ENCODE measurements at places on chromosomes 1 and 21.
A peak's percentile ranks its signal among the peaks of the same experiment; 100 is the strongest.

GRCh38 chr1:111570781-111571181 is 48.8 kb upstream of the RAP1A start:
- peak; percentile 10 for DNase-seq

DNA sequence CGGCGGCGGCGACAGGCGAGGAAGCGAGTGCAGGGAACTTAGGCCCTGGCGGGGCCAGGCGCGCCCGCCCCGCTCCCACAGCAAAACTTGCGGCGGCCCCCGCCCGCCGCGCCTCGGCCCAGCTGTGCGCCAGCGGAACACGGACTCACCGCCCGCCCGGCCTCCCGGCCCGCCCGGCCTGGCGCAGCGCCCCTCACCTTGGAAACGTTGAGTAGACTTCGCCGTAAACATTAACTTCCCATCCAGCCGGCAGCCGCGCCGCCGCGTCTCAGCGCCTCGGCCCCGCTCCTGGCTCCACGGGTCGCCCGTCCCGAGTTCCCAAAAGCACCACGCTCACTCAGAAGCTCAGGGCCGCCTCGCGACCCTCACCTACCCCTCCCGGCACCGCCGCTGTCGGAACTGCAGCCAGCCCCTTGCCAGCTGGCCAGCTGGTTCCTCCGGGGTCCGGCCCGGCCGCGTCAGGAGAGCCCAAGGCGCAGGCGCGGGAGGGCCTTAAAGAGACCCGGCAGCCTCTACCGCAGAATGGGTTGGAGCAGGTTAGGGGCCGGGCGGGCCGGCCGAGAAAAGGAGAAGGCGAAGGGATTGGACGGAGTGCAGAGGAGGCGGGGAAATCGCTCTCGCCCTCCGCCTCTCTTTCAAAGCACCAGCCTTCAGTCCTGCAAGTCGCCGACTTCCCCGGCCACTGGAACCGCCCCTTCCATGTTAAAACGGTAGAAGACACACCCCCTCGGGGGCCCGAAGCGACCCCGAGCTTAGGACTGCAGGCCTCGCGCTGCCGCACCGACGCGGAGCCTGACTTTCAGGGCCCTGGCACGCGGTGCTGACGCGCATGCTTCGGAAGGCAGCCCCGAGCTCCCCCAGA is at the start of gene EVI5:
EVI5 (minus strand) TSS at position 470 of the 862 bp plus-strand sequence. CDS start 48,562 bp downstream, outside the sequence.
- peak; percentile 36 for DNase-seq

- no peak for DNase-seq
Measured at GRCh38 chr1:109089242-109090015, 1.1 kb upstream of the TMEM167B start.

GRCh38 chr21:38625000-38625399 is 126.7 kb upstream of the ERG start:
- DNase-seq = no peak

DNA sequence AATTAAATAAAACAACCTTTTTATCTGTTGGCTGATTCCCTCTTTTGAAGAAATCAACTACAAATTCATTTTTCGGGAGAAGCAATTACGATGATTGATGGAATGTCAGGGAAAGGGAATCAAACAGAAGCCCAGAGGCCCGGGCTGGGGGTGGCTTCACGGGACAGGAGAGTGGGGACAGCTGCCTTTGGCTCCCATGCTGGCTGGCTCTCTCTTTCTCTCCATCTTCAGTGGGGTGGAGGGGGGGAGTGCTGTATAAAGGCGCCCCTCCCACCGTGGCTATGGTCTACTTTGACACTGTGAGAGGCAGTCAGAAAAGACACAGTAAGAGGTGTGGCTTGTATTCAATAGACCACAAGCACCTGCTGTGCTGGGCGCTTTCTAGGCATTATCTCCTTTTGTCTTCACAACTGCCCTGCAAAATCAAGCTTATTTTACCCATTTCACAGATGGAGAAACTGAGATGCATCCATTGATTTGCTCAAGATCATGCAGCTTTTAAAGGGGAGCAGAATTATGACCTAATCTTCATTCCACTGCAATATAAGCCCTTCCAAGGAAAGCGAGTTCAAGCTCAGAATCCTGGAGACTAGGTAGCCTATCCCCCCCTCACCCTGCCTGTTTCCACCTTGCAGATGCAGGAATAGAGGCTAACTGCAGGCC is 92.9 kb downstream of the GRIK3 start:
- no peak for DNase-seq

GRCh38 chr1:31371121-31371959 is 1.5 kb downstream of the FABP3 start:
- no peak for DNase-seq

GRCh38 chr1:217564833-217565232 is 66.1 kb downstream of the GPATCH2 start:
- no peak for DNase-seq

- no peak for DNase-seq
Measured at GRCh38 chr1:38222891-38223290, 176.3 kb upstream of the POU3F1 start.

DNA sequence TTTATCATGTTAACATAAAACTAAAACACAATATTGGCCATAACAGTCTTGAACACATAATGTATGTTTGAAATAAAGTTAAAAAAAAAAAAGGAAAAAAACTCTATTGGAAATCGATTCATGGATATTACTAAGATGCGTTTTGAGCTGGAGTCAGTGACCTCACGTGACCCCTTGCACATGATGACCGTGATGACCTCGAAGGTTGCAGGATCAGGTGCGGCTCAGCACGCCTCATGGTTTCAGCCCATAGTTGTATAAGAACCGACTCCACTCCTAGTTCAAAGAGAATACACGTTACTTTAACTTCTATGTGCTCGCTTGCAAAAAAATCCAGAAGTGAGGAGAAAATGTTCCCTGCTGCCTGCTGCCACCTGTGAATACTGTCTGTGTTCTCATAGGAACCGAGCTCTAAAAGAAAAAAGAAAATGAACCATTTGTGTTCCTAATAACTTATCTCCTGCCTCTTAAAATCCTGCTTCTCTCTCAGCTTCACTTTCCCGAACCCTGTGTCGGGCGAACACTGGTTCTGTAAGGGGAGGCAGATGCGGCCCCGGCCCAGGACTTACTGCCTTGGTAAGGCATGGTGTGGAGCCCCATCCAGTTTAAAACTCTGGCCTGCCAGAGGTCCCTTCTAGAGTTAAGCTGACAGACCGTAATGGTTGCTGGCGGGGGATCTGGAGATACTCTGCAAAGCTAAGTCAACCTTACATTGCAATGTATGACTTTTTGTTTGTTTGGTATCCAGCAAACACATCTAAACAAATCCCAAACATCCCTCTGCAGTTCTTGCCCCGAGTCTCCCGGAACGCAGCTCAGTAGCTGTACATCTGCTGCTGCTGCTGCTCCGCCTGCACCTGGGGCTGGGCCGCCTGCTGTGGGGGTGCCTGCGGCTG is 33.8 kb upstream of the RIPK4 start:
- no peak for DNase-seq

DNA sequence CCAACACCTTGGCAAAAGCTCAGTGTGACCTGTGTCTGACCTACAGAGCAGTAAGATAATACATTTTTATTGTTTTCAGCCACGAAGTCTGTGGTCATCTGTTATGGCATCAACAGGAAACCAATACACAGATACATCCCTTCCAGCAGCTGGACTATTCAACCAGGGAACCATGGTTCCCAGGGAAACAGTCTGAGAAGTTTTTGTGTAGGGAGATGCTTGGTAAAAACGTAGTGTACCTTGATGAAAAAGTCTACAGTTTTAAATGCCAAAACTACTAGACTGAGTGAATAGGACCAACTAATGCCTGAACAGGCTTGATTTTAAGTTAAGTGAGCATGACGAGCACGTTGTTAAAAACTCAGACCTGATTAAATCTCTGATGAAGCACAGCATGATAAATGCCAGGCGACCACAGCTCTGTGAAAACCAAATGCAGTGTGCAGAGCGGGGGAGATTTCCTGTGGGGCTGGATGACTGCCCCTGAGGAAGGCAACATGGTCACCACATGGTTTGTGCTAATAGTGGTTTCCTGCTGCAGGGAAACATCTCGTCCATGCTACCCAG is 228.9 kb downstream of the TNR start:
- no peak for DNase-seq

DNA sequence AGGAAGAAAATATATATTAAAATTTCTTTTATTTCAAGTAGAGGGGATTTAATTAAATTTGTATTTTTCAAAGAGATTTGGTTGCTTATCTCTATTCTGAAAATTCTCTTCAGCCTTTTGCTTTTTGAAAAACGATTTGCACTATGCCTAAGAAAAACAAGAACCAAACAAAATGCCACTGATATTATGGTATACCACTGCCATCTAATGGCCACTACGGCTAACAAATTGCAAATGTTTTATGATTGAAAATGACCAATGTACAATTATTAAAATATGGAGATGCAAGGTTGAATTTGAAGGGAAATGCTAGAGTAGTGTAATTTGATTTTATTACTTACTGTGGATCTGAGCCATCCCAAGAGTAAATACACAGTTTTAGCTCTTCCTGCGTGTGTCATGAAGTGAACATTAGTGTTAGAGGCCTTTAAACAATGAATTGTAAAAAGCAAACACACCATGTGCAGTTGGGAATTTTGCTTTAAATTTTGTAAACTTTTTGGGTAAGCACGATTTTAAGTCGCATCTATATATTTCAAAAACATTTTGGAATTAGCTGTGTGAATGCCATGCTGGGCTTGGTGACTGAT is 137.4 kb upstream of the USP25 start:
- DNase-seq = no peak

DNA sequence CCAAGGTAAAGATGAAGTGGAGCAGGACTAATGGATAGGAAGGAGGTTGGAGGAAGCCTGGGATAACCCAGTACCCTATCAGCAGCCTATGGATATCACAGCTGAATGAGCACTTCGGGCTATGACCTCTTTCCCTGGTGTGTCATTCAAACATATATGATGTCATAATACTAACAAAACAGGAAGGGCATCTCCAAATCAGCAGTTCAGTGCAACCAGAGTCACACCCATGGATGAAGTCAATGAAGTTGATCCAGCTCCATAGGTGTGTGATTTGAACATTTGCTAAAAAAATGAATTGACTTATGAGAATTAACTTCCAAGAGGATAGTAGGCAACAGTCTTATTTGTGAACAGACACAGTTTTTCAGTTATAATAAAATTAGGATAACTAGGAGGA is 1.7 kb upstream of the C1orf116 start:
- no peak for DNase-seq

DNA sequence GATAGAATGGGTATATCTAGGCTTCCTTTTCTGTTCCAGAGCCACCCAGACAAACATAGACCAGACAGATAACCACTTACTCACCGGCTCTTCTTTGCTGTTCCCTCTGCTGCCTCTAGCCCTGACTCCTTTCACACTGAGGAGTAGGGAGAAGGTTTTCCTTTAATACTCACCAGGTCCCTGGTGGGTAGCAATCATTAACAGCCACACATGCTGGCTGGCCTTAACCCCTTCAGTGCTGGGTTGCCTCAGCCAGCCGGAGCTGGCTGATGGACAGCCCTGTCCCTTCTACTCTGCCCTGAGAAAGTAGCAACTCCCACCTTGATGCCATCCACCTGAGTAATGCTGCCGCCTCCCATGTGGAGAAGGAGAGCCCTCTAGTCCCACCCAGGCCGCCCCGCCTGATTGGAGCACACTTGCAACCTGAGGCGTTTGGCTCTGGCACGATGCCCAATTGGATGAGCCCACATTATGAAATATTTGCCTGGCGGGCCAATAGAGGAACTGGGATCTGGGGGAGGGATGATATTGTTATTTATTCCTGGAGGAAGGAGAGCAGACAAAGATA is 71.6 kb downstream of the PLEKHA6 start:
- no peak for DNase-seq

DNA sequence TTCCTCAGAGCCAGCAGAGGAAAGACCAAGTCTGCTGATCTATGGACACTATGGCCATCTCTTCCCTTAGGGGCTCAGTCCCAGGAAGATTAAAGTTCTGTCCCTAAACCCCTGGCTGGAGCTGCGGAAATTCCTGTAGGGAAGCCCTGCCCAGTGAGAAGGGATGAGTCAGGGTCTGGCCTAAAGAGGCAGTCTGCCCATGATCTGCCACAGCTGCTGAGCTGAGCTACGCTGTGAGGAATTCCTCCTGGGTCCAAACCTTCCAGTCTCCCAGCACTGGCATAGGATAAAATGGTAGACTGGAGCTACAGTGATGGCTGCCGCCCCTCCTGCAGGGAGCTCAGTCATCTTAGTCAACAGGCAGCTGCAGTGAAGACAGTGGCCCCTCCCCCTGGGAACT is 213.7 kb downstream of the BRINP2 start:
- no peak for DNase-seq

DNA sequence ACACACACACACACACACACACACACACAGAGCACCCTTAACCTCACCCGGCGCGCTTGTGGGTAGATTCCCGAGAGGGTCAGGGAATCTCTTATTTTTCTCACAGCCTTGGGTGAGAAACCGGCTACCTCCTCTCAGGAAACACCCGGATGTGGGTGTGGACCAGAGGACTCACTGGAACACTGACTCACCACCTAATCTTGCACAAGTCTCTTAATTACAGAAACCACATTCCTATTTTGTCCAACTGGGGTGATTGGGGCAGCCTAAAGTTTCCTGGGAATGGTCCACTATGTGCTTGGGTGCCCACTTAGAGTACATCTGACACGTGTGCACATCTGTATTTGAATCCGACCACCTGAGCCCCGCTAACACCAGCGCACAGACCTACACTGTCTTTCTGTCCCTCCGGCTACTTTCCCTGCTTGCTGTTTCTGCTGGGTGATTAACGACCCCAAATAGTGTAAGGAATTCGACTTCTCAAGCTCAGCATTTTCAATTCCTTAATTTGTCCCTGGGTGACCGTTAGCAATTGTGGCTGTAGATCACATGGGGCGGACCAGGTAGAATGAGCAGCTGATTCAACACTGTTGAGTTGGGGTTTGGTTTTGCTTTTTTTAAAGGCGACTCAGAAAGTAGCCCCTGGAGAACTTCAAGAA is 14.0 kb upstream of the TBX15 start:
- DNase-seq = no peak

DNA sequence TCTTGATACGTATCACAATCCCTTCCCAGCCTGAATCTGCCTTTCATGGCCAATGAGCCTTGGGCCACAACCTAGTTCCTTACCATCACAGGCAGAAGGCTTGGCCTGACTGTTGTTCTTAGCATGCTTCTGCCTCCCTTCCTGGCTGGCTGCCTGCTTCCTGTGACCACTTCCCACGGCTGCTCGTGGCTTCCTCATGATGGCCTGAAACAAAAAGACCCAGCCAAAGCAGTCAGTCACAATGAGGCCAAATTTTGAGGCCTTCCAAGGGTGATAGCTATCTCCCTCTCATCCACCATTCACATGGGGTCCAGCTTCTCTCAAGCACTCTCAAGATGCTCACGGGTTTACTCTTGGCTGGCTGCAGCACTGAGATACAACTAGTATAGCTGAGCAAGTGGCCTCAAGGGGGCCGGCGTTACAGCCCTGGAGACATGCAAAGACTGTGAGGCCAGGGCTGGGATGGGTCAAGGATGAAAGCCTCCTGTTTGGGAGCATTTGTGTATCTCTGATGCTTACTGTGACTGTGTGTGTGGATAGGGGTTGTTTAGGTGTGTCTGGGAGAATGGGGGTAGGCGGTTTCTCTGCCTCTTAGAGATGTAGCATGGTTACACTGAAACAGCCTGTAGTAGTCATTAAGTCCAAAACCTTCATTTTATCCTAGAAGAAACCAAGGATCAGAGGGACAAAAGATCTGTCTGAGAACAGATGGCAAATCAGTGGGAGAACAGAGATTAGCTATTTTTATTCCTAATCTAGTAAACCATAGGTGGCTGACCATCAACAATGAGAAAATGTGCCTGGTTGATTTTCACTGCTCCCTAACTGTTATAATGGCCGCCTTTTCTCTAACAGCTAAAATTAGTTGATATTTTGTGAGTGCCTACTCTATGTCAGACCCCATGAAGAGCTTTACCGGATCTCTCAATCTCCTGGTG is 5.4 kb upstream of the TOE1 start:
- no peak for DNase-seq
